ENCODE measurements at places on chromosomes 4 and X.

- no peak for DNase-seq
Measured at GRCh38 chr4:26204249-26204825, 116.5 kb upstream of the RBPJ start.

- DNase-seq, result no peak
Measured at GRCh38 chr4:680928-681645, 6.7 kb downstream of the MYL5 start.

DNA sequence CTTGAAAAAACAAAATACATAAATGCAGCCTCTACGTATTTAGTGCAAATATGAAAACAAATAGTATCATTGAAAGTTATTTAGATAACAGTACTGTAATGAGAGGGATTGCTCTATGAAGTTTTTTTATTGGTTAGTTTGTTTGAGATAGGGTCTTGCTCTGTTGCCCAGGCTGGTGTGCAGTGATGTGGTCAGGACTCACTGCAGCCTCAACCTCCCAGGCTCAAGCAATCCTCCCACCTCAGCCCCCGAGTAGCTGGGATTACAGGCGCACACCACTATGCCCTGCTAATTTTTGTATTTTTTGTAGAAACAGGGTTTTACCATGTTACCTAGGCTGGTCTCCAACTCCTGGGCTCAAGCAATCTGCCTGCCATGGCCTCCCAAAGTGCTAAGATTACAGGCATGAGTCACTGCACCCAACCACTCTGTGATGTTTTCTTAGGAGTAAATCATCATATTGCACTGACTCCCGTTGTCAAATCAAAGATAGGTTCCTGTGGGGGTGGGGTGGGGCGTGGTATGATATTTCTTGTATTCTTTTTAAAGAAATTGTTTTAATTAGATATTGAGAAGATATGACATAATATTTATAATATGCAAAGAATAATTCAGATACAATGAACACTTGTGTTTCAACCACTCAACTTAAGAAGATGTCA is 75.8 kb downstream of the ATG4A start:
- no peak for DNase-seq

DNA sequence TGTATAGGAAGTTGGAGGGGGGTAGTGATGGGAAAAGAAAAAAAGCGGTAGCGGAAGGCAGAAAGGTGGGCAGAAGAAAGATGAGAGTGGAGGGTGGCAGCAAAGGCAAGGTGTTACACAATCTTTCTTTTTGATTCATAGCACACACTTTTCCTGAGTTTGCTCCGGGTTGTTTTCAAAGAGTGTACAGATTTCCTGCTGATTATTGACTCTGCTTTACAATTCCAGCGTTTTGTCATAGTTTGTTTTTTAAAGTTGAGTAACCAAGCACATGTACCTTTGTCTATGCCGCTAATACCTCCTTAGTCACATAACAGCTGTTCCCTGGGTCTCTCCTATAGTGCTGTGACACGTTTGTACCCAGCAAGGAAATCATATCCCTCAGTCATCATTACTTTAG is 50.3 kb downstream of the AGA start:
- no peak for DNase-seq

GRCh38 chrX:131060147-131060546 is 2.0 kb downstream of the ARHGAP36 start:
- no peak for DNase-seq

DNA sequence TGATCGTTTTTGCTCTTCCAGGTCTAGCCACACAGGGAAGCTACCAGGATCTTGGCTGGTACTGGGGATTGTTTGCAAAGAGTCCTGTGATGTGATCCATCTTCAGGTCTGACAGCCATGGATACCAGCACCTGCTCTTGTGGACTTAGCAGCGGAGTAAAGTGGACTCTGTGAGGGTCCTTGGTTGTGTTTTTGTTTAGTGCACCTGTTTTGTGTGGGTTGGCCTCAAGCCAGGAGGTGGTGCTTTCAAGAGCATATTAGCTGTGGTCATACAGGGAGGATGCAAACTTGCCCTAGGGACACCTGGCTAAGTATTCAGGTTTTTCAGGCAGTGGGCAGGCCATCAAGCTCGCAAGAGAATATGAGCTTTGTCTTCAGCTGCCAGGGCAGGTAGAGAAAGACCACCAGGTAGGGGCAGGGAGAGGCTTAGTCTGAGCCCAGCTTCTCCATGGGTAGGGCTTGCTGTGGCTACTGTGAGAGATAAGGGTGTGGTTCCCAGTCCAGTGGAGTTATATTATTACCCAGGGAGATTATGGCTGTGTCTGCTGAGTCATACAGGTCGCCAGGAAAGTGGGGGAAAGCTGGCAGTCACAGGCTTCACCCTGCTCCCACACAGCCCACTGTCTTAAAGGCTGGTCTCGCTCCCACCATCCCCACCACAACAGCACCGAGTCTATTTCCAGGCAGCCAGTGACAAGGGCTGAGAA is 293.7 kb downstream of the PCDH18 start:
- no peak for DNase-seq

DNA sequence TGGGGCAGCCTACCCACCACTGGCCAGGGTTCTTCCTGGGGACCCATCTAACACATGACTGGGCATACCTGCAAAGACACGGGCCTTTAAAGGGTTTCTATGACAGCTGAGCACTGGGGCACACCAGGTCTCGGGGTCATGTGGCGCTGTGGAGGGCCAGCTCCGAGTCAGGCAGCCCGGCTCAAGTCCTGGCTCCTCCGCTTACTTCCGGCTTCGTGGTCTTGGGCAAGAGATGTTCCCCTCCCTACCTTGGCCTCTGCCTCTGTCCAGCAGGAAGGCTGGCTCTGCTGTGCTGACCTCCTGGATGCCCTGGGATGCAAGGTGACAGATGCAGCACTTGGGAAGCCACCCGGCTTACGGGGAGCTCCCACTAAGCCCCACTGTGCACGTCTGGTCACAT is 37.6 kb downstream of the HTRA3 start:
- DNase-seq, result no peak

GRCh38 chr4:72377491-72378194 is 191.4 kb downstream of the ADAMTS3 start:
- no peak for DNase-seq

DNA sequence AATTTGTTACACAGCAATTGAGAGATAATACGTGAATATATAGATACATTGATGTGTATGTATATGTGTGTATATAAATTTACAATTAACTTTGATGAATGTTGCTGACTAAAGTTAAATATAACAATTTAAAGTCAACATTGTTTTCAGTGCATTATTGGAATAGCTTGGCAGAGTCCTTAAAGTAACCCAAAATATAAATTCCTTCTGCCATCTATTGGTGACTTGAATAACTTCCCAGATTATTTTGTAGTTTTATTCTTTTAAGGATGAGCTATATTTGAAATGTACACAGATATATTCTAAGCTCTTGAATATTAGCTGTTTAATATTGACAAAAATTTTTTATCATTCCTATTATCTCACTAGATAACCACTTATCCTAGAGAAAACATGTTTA is 298.2 kb upstream of the FSTL5 start:
- no peak for DNase-seq

DNA sequence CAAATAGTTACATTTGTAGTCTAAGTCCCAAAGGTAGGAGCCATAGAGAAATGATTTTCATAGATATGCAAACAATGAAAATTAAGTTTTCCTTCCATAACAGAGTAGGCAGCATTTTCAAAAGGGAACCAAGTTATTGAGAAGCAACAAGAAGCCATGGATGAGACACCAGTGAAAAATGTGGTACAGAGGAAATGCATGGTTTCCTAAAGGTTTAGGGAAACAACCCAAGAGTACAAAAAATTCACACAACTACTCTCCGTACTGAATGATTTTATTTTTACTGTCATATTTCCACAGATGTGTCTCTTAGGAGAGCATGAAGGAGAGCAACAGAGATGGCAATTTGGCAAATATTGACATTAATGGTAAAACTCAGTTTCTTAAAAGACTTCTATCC is 1408.9 kb upstream of the PCDH7 start:
- no peak for DNase-seq

GRCh38 chrX:106702636-106703035 is 23.9 kb upstream of the RNF128 start:
- DNase-seq, result no peak

- no peak for DNase-seq
Measured at GRCh38 chrX:9676306-9676705, 89.3 kb downstream of the GPR143 start.

DNA sequence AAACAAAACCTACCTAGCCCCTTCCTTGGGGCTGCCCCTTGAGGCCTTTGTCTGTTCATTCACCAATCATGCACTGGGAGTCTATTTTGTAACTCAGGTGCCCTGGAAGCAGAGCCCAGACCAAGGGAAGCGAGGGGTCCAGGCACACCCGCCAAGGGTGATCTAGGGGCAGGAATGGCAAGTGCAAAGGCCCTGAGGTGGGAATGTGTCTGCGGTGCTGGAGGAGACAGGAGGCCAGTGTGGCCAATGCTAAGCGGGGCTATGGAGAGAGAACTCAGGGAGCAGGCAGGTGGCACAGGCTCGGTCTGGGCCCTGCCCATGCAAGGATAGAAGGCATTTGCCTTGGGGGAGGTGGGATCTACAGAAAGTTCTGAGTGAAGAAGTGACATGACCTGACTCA is 3.5 kb upstream of the SH3BP2 start:
- no peak for DNase-seq

DNA sequence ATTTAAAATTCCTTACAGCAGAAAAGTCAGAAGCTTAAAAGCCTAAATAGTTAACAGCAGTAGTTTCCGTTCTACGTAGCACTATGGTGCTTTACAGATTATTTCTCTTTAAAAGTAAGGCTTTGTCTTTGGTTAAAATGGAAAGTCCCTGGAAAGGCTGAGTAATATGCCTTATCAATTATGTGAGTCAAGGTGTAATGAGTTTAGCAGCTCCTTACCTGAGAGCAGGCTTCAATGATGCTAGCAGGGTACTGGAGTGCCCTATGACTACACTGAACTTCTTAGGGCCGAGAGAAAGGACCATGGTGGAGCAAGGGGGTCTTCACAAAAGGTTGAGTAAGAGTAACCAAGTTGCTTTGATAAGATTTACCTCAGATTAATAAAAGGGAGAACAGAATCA is 12.6 kb upstream of the NKX6-1 start:
- DNase-seq, result no peak

GRCh38 chr4:157819693-157820464 is 352.9 kb downstream of the GASK1B start:
- no peak for DNase-seq

DNA sequence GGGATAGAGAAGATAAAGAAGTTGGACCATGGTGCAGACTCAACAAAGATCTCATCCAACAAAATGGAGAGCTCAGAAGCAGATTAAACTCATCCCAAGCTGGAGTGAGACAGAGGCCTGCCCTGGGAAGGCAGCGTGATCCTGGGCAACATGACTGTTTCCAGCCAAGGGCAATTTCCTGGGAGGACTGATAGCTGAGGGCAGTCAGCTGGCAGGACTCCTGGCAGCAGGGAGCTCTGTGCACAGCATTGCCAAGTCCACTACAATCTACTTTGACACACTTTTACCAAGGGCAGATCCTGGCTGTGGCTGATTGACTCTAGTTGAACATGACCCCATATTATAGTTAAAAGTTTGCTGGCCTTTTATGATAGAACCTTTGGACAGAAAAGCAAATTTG is 357.3 kb upstream of the RASGEF1B start:
- DNase-seq, result no peak
